CD4-positive, alpha-beta T cell treated with Interleukin-6 at 100 ng/mL for 8 hours (primary cell): ENCODE measurements at places on chromosomes 3 and 15.

DNA sequence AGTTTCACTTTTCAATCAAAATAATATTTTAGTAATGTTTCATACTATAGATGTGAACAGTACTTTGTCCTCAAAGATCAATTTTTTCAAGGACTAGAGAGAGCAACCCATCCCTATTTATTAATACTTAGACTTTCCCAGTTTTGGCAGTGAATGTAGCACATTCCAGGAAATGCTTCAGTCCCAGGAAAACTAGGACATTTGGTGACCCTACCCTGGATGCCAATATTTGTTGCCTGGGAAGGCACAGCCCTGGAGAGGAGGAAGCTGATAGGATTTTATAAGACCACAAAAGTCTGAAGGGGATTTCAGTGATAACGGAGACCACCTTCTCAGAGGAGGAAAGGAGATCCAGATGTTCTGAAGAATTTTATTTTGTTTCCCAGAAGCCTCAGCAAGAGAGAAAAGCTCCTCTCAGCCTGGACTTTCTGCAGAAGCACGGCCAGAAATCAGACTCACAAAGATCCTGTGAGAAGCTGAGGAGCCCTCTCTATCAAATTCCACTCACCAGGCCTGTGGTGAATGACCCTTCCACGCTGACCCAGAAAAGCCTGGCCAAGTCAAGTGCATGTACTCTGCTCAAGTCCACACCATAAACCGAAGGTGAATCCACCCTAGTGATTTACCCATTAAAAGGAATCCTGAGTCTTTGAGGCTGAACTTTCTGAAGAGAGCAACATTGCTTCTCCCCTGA is 87.7 kb upstream of the ABHD17C start:
- no peak for DNase-seq

GRCh38 chr15:48798319-48798718 is 12.6 kb downstream of the CEP152 start:
- no peak for DNase-seq

- DNase-seq, result no peak
These were observed 582 bp downstream of the CGNL1 start for GRCh38 chr15:57376696-57377477.

GRCh38 chr15:70524470-70524869 is 238.9 kb downstream of the UACA start:
- DNase-seq, result no peak

- DNase-seq, result no peak
These were observed 220.9 kb upstream of the SUCLG2 start for GRCh38 chr3:67875338-67875737.
